ENCODE measurements at places on chromosomes 12 and 14.

- no peak for DNase-seq
These were observed 7.0 kb upstream of the KRAS start for GRCh38 chr12:25257590-25258324.

- DNase-seq: no peak
These were observed 125.9 kb upstream of the ATF1 start for GRCh38 chr12:50637870-50638481.

DNA sequence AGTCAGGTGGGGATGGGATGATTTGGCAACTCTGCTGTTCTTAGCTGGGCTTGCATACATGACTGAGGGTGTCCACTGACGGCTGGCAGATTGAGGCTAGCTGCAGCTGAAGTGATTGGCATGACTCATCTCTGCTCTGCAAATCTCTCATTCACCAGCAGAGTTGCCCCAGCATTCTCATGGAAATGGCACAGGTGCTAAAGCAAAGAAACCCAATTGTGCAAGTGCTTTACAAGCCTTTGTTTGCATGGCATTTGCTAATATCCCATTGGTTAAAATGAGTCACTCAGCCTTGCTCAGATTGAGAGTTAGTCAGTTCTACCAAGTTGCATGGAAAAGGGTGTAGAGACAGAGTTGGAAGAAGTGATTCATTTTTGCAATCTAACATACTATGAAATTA lies 389.7 kb upstream of the FAR2 start:
- no peak for DNase-seq

- DNase-seq: peak; percentile 68
These were observed 143.5 kb downstream of the SCARB1 start for GRCh38 chr12:124720004-124720680.

Data from astrocyte of the cerebellum (primary cell).